ENCODE measurements at places on chromosomes 5 and 9.

- DNase-seq, result no peak
These were observed 19.6 kb upstream of the ROPN1L start for GRCh38 chr5:10421896-10422691.

DNA sequence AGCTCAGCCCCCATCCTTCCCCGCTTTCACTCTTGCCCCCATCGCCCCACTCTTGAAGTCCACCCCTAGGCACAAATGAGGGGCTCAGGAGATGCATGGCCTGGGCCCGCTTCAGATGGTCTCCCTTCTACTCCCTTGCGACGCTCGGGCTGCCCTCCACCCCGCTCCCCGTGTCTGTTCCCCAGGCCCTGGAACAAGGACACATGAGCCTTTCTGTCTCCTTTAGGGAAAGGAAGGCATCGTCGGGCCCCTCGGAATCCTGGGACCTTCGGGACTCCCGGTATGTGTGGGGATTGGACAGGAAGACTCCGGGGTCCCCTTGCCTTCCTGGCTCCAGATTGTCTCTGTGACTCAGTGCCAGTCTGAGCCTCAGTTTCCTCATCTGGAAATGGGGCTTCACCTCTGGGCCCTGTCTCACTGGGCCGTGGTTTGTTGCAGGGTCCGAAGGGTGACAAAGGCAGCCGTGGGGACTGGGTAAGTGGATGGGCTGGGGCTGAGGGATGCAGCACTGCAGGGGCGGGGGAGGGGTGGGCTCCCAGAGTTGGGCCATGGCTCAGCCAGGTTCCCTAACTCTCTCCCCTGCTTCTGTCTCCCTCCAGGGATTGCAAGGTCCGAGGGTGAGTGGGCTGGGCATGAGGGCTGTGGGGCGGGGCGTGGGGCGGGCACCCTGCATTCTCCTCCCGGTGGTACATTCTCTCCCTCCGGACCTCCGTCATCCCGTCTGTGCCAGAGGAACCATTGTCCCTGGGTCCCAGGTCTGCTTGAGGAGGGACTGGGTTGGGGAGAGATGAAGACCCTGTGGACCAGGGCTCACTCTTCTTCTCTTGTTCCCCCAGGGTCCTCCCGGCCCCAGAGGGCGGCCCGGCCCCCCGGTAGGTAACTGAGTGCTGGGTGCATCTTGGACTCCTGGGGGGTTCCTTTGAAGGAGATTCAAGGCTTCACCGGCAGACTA lies 21.8 kb upstream of the ORM1 start:
- no peak for DNase-seq

DNA sequence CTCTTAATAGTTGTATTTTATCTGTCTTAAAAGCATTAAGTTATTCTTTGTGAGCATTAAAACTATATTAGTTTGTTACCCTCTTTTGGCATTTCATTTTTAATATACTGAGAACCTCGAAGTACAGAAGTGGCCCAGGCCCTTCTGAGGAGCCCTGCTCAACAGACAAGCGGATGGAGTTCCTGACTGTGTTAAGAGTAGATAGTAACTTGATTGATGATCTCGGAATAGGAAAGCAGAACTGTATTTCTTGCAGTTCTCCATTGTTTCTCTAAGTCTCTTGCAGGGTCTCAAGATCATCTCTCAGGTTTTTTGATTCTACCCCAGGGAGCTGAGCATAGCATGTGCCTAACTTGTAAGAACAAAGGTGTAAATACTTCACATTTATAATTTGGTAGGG lies 139.6 kb downstream of the SMARCA2 start:
- DNase-seq, result no peak

- DNase-seq, result no peak
These were observed 62.1 kb upstream of the ATG10 start for GRCh38 chr5:81909677-81910076.

DNA sequence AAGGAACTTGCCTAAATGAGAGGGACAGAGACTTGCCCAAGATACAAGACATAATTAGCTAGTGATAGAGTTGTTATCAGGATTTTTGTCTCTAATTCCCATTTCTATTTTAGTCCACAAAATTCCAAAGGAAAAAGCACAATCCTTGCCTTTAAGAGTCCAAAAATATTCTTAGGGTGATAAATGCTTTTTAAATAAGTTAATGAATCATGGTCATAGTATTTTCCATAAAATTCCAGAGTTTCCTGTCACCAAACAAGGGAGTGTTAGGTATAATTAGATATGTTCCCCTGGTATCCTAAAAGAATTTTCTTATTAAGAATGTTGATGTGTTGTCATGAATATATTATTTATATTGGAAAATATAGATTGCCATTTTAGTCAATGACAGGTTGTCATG lies 21.8 kb upstream of the CEP72 start:
- DNase-seq, result no peak

GRCh38 chr5:111975133-111975532 lies 218.1 kb upstream of the NREP start:
- no peak for DNase-seq
